ENCODE measurements at places on chromosomes 3 and 15.
A peak's percentile ranks its signal among the peaks of the same experiment; 100 is the strongest.

- no peak for DNase-seq
These were observed 55.5 kb upstream of the ATP11B start for GRCh38 chr3:182737825-182738224.

DNA sequence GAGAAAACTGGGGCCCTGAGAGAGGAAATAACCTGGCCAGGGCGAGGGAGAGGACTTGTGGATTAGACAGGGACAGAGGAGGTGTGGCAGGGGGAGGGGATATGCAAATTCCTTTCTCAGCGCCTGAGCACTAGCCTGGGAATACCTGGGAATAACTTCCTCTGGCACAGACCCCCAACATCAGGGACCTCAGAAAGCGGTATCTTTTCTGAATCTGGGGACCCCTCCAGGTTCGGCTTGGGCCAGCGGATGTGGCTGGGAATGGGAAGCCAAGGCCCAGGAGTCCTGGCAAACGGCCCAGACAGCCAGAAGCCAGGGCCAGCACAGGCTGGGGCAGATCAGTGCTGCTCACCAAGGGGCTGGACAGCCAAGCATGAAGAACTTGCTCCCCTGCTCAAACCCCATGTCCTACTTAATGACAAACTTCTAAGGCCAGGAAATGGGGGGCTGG is 9.2 kb upstream of the ACSBG1 start:
- no peak for DNase-seq

DNA sequence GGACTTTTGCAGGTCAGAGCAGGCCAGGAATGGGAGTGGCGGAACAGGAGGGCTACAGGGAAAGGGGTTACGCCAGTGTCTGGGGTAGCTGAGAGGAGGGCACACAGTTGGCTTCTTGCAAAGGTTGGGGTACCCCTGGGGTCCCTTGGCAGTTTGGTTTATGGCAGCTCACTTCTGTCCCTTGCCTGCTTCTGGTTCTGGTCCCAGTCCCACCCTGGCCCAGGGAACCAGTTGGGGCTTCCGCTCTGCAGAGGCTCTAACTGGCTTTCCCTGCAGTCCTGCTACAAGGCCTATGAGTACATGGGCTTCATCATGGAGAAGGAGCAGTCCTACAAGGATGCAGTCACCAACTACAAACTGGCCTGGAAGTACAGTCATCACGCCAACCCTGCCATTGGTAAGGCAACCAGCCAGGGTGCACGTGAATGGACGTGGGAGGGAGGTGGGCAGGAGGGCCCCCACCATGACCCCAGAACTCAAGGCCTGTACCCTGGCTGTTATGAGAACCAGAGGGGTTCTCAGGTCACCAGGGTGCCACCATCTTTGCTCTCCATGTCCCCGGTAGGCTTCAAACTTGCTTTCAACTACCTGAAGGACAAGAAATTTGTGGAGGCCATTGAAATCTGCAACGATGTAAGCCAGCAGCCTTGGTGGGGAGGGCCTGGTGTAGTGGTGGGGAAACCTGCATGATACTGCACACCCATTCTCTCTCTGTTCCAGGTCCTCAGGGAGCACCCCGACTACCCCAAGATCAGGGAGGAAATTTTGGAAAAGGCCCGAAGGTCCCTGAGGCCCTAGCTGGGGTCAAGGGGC is 15.2 kb downstream of the CSRNP1 start:
- no peak for DNase-seq

GRCh38 chr3:183472155-183472554 is 43.7 kb upstream of the MCF2L2 start:
- DNase-seq: no peak

DNA sequence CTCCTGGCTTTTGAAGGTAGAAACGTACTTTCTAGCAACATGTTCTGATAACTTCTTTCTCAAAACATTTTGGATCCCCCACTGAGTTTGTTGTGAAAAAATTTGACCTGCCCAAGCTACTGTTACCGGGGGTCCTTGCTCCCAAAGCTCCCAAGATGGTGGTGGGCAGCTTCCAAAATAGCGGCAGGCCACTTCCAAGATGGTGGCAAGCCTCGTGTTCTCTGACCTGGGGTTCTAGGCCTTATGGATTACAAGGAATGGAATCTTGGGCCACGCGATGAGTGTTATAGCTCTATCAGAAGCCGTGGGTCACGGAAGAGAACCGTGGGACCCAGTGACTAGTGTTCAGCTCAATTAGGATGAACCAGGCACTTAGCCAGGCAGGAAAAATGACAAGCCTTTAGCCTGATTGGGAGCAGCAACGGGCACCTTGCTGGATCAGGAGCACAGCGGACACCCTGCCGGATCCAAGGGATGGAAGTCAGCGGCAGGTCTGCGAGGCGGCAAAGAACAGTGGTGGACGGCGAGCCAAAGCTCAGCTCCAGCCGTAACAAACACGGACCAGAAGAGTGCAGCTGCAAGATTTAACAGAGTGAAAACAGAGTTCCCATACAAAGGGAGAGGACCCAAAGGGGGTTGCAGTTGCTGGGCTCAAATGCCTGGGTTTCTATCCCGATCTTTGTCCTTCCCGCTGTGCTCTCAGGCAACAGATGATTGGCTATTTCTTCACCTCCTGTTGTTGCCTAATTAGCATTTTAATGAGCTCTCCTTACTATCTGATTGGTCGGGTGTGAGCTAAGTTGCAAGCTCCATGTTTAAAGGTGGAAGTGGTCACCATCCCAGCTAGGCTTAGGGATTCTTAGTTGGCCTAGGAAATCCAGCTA is 133.3 kb downstream of the WDR72 start:
- DNase-seq: no peak

DNA sequence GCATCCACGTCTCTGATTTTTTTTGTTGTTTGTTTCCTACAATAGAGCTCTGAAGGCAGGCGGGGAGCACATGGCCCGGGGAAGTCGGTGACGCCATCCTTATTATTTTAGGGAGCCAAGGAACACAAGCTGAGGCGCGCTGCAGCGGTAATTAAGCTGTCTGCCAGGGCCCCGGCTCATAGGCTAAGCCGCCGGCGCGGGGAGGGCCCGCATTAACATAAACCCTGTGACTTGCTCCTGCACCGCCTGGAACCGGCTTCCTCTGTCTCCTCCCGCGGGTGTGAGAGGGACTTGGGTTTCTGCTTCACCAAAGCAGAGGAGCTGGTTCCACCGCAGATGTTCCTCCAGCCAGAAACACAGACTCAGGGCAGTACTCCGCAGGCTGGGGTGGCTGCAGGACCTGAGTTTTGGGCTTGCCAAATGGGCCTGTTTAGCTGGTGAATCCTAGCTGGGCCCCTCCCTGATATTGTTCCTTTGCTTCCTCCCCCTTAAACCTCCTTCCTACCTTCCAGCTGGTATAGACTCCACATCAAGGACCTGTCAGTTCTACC is 25.3 kb downstream of the ANP32A start:
- DNase-seq: peak; percentile 86

All from hepatocyte (in vitro differentiated cells).